Fibroblast of skin of back (primary cell): ENCODE measurements at places on chromosomes 7 and 10.

DNA sequence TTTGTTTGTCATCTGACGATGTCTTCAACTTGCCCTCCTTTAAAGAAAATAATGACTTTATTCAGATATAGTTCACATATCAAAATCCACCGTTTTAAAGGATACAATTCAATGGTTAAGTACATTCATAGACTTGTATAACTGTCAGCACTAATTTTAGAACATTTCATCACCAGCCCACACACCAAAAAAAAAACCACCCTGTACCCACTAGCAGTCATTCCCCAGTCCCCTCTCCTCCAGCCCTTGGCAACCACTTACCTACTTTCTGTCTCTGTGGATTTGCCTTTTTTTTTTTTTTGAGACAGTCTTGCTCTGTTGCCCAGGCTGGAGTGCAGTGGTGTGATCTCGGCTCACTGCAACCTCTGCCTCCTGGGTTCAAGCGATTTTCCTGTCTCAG is 5.3 kb upstream of the HILPDA start:
- DNase-seq, result no peak

- no peak for DNase-seq
Measured at GRCh38 chr7:23205577-23205908, 23.7 kb downstream of the NUP42 start.

DNA sequence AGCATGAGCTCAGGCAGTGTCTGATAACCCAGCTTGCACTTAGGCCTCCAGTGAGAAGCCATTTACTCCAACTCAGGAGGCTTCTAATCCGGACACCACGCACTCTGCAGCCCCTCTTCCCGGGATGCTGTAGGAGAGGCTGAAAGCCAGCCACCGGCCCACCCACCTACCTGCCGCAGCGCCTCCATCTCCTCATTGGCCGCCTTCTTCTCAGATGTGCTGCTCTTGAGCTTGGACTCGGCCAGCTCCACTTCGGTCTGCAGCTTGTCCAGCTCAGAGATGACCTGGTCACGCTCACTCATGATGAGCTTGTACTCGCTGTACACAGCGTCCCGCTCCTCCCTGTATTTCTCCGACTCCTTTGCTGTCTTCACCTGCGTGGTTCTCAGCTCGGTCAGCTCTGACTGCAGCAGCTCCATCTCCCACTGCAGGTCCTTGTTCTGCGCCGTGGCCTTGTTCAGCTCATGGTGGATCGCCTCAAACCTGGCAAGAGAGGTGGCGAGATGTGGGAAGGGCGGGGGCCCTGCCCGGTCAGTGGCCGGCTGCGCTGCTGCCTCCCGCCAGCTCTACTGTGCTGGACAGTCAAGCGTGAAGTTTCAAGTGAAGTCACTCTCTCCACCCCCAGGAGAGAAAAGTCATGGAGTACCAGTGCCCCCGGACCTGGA is 84.7 kb downstream of the DLG5 start:
- DNase-seq, result no peak

GRCh38 chr10:45464958-45465567 is 91.0 kb downstream of the ALOX5 start:
- DNase-seq, result peak; percentile 63

GRCh38 chr7:135391514-135391913 is 118.4 kb downstream of the CNOT4 start:
- no peak for DNase-seq

- no peak for DNase-seq
Measured at GRCh38 chr10:19449860-19450259, 366.4 kb upstream of the PLXDC2 start.

GRCh38 chr10:59791601-59792000 is 38.3 kb upstream of the MRLN start:
- no peak for DNase-seq
